Stimulated activated CD4-positive, alpha-beta T cell treated with anti-CD3 and anti-CD28 coated beads, Interleukin-12 subunit alpha, Interleukin-12 subunit beta, amount 100 ng/mL, for 24 hours (primary cell): ENCODE measurements at places on chromosomes 6 and 20.

DNA sequence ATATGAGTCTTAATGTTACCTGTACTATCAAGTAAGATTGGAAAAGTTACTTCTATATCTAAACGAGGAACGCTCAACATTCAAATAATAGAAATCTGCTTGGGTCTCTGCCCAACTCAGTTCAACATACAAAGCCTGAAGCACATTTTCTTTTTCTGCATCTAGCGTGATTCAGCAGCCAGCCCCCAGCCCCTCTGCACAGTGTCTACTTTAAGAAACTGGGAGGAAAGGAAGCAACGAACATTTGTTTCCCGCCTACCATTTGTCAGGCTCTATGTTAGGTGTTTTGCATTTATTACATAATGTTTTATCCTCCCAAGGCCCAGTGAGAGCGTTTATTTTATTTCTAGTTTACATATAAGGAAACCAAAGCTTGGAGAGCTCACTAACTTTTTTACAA is 17.3 kb downstream of the PHACTR1 start:
- DNase-seq: no peak

- no peak for DNase-seq
These were observed 94.1 kb upstream of the SHLD1 start for GRCh38 chr20:5656126-5656525.

DNA sequence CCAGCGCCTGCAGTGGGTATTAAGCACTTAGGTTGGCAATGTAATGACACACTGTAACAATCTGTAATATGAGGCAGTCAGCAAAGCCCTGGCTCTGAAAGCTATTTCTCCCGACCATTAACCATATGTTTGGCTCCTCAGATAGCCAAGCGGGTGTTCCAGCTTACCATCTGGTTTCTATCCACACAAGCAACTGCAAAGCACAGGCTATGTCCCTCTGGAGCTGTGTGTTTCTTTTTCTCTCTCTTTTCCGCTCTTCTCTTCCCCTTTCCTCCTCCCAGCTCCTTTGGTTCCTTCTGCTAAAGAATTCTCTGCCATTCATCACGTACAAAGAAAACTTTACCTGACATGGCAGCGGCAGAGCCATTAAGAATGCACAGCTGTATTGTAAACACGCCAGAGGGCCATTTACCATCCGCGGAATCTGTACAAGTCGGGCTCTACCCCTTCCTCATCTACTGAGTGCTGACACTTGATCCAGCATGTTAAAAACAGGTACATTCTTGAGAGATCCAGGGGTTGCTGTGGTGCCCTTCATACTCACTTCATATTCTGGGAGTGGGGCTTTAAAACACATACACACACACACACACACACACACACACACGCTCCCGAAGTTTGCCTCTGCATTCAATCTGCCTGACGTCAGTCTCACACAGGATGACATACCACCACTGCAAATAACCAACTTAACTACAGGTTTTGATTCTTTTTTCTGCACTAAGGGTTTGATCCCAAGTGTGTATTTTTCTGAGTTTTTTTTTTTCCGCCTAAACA is 77.2 kb downstream of the BACH2 start:
- no peak for DNase-seq

- no peak for DNase-seq
These were observed 470.4 kb upstream of the EPHA7 start for GRCh38 chr6:93889713-93890112.

GRCh38 chr6:14596410-14596809 is 478.8 kb downstream of the CD83 start:
- DNase-seq: peak; percentile 2
